Activated naive CD8-positive, alpha-beta T cell treated with anti-CD3 and anti-CD28 coated beads for 36 hours (primary cell): ENCODE measurements at places on chromosomes 6 and 20. TPM values are rescaled to one million over a fixed set of nuclear protein-coding genes. Genes with fewer than 3 reads are reported as not detected.

GRCh38 chr6:154822947-154823558 lies 89.8 kb downstream of the SCAF8 start:
- no peak overlapping the region for H3K4me3 ChIP-seq
- DNase-seq: no peak
- peaks cover 26% of the 10 kb centered on the region for H3K36me3 ChIP-seq
- no peak overlapping the region for H3K27ac ChIP-seq
- no peaks in the 10 kb centered on the region for H3K27me3 ChIP-seq

DNA sequence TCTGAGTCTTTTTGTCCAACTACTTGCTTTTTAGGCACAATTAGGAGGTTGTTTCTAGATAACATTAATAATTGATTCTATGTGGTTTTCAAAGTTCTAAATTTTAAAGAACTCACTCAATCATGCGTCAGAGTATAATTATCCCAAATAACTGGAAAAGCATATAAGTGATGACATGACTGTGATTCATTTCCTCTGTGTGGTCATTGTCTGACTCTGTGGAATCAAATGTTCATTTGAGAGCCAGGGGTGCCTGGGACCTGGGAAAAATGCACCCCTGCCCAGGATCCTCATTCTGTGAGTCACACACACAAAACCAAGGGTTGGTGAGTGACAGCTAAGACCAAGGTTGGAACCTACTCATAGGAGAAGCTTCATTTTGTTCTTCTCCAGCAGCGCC lies 127.1 kb upstream of the MLIP start:
- no peak for DNase-seq
- no peak overlapping the region for H3K4me3 ChIP-seq
- H3K36me3 ChIP-seq: no peaks in the 10 kb centered on the region
- no peak overlapping the region for H3K27ac ChIP-seq

- no peak for DNase-seq
- H3K36me3 ChIP-seq: no peaks in the 10 kb centered on the region
- no peak overlapping the region for H3K4me3 ChIP-seq
- H3K27me3 ChIP-seq: no peaks in the 10 kb centered on the region
- H3K4me1 ChIP-seq: no peaks in the 10 kb centered on the region
- H3K27ac ChIP-seq: no peak overlapping the region
Observed at GRCh38 chr20:23270382-23270911, 80.1 kb upstream of the NXT1 start.

DNA sequence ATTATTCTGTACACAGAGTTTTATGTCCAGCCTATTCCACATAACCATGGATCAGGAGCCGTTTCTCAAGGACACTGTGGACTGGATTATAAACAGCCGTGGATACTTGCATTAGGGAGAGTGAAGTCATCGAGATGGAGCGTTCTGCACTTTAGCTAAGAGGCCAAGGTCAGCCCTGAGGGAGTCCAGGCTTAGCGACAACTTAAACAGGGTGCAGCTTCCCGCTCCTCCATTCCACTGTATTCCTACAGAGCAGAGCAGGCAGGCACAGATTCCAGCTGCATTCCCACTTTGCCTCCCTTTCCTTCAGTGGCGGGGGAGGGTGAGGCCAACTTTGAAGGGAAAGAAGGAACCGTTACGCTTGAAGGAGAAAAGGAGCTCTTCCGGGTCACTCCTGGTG lies 59.5 kb downstream of the RAMACL start:
- no peaks in the 10 kb centered on the region for H3K4me1 ChIP-seq
- H3K36me3 ChIP-seq: peaks cover 4% of the 10 kb centered on the region
- no peak overlapping the region for H3K27ac ChIP-seq
- no peak for DNase-seq
- no peaks in the 10 kb centered on the region for H3K27me3 ChIP-seq
- no peak overlapping the region for H3K4me3 ChIP-seq

DNA sequence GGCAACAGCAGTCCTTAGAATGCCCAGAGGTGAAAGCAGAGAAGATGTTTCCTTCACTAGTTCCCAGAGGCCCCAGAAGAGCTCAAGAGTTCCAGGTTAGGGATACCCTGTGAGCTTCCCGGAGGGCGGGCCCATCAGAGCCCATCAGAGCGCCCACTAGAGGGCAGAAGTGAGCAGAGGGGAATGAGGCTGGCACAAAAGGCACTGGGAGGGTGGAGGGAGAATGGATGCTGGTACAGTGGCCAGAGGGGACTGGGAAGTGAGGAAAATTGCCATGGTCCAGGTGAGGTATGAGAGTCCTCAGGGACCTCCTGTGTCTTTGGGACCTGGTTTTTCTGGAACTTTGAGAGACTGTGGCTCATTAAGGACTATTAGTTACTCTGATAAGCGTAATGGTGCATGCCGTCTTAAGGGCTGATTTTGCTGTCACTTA lies 57.3 kb downstream of the LINC00237 start:
- H3K36me3 ChIP-seq: no peaks in the 10 kb centered on the region
- H3K4me3 ChIP-seq: no peak overlapping the region

DNA sequence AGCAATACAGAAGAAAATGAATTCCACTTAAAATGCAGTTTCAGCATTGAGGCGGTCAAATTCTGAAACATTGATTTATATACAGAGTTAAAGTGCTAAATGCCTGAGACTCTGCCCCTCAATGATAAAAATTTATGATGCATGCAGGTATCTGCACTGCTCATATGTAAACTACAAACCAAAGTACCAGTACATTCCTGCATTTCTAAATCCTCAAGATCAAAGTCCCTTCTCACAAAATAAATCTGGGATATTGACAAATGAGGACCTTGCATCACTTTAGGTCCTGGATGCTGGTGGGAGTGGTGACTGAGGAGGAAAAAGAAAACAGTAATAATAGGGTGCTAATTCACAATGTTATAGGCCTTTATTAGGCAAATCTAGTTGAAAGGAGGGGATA lies 101.9 kb downstream of the FIG4 start:
- no peak overlapping the region for H3K27ac ChIP-seq
- peaks cover 12% of the 10 kb centered on the region for H3K36me3 ChIP-seq
- H3K27me3 ChIP-seq: no peaks in the 10 kb centered on the region
- DNase-seq: no peak
- H3K4me1 ChIP-seq: peaks cover 6% of the 10 kb centered on the region

GRCh38 chr20:17878912-17879602 lies 89.5 kb downstream of the SNX5 start:
- no peak overlapping the region for H3K4me3 ChIP-seq
- H3K27ac ChIP-seq: peak overlapping the region; percentile 76
- peak; percentile 40 for DNase-seq
- no peaks in the 10 kb centered on the region for H3K36me3 ChIP-seq
- peaks cover 14% of the 10 kb centered on the region for H3K4me1 ChIP-seq
- peaks cover 11% of the 10 kb centered on the region for H3K27me3 ChIP-seq

- H3K36me3 ChIP-seq: no peaks in the 10 kb centered on the region
- H3K27me3 ChIP-seq: no peaks in the 10 kb centered on the region
- DNase-seq: no peak
- no peak overlapping the region for H3K27ac ChIP-seq
- no peaks in the 10 kb centered on the region for H3K4me1 ChIP-seq
Observed at GRCh38 chr6:22294301-22294700, 2.5 kb downstream of the PRL start.

DNA sequence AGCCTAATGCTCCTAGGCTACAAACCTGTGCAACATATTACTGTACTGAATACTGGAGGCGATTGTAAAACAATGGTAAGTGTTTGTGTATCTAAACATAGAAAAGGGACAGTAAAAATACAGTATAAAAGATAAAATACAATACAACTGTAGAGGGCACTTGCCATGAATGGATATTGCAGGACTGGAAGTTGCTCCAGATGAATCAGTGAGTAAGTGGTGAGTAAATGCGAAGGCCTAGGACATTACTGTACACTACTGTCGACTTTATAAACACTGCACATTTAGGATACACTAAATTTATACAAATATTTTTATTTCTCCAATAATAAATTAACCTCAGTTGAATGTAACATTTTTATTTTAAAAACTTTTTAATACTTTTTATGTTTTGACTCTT lies 485.0 kb downstream of the MMUT start:
- H3K27ac ChIP-seq: no peak overlapping the region
- no peaks in the 10 kb centered on the region for H3K36me3 ChIP-seq
- no peaks in the 10 kb centered on the region for H3K27me3 ChIP-seq
- no peak for DNase-seq
- no peaks in the 10 kb centered on the region for H3K4me1 ChIP-seq
- H3K4me3 ChIP-seq: no peak overlapping the region

DNA sequence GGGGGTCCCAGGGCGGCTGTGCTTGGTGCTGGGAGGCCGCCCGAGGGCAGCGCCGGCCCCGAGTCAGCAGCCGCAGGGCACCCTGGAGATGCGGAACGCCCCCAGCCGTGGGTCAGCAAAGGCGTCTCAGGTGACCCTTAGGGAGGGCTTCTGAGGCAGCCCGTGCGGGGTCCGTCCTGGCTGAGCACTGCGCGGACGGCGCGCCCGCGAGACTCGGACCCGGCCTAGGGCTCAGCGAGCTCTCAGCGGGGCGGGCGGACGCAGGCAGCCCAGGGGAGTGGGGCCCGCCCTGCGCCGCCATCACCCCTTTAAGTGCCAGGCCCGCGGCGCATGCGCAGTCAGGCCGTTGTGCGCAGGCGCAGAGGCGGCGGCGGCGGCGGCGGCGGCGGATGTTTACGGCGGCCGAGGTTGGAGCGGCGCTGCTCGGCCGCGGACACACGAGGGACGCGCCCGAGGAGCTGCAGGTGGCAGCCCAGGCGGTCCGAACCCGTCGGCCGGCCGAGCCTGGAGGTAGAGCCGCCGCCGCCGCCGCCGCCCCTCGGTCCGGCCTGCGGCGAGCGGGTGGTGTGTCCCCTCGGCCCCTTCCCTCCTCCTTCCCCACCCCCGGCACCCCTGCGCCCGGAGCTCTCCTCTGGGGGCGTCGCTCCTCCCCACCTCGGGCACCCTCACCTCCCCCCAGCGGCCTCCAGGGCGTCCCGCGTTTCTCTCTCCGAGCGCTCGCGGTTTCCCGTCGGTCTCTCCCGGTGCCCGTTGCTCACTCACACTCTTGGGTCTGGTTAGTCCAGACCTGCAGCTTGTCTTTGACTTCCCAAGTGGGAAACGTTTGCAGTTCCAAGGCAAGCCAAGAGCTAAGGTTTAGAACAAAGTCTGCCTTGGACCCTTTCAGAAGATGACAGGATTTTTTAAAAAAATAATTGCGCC lies at the start of gene PCMTD2:
TSS of gene PCMTD2 (plus strand) at position 388 of the 921 bp plus-strand sequence. CDS start 4,218 bp downstream, outside the sequence.
- DNase-seq: peak; percentile 92
- no peaks in the 10 kb centered on the region for H3K27me3 ChIP-seq
- peak within 1 kb of the TSS; percentile 83 for H3K4me3 ChIP-seq
- no peaks in the 10 kb centered on the region for H3K36me3 ChIP-seq
- peaks cover 46% of the 10 kb centered on the region for H3K4me1 ChIP-seq

DNA sequence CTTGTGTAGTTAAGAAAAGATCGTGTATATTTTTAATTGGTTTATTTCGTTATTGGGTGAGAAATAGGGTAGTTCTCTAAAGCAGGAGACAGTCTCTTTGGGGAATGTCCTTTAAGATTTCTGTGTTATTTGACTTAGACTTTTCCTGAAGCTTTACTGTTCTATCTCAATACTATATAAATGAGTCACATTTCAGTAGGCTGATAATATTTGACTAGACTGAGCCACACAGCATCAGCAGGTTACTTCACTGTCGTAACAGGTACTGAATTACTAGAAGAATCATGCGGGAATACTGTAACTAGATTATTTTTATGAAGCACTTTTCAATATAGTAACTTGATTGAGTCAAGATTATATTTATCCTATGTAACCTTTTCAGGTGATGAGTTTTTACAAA lies 1.4 kb downstream of the SMAP1 start:
- peaks cover 50% of the 10 kb centered on the region for H3K4me1 ChIP-seq
- peak overlapping the region; percentile 90 for H3K4me3 ChIP-seq
- peaks cover 2% of the 10 kb centered on the region for H3K36me3 ChIP-seq

GRCh38 chr6:54681987-54682386 lies 164.6 kb upstream of the FAM83B start:
- no peaks in the 10 kb centered on the region for H3K36me3 ChIP-seq
- no peak for DNase-seq
- H3K27me3 ChIP-seq: no peaks in the 10 kb centered on the region

DNA sequence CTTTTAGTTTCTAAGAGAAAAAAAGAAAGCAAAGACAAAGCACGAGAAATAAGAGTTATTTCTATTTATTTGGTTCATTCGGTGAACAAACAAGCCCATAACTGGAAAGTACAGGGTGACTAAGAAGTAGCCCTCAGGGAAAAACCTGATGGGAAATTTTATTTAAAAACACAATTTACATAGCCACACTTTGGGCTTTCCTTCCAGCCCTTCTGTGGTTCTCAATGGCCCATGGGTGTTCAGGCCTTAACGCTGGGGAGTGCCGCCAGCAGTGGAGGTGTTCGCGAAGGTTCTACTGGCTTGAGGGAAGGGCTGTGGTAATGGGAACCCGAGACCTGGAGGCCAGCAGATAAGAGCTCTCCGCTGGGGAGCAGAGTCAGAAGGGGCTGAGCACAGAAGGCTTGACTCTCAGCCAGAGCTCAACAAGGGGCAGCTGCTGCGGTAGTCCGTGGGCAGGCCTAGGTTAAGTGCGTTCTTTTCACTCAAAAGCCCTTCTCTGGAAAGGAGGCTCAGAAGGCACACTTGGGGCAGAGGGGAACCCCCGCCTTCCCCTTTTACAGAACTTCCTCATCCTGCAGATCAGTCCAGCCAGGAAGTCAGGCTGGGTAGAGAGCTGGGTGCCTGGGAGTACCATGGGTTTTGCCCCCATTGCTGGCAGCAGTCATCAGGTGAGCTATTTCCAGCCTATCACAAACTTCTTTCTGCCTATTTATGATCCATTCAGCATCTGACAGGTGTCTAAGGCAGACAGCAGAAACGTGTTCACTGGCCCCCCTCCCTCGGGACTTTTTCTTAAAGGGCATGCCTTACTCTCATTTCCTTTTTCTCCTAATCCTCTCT lies 8.8 kb upstream of the CD83 start:
- H3K27me3 ChIP-seq: peaks cover 10% of the 10 kb centered on the region
- peaks cover 8% of the 10 kb centered on the region for H3K36me3 ChIP-seq
- H3K27ac ChIP-seq: peak overlapping the region; percentile 86
- peak overlapping the region; percentile 68 for H3K4me3 ChIP-seq
- DNase-seq: peak; percentile 57

DNA sequence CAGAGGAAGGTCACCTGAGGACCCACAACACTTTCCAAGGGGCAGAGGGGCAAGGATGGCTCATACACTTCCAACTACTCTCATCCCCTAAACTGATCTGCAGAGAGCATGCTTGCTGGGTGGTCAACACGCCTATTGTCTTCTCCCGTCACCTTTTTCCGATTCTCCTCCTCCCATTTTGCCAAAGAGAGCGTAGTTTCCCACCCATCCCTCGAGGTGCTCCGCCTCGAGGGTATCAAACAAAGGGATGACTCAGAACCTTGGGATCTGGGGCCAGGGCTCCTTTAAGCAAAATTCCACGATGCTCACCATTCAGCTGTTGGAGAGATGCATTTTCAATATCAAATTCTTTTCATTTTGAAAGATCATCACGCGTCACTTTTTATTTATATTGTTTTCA lies 507.5 kb upstream of the SULF2 start:
- no peak overlapping the region for H3K4me3 ChIP-seq
- H3K27me3 ChIP-seq: peaks cover 17% of the 10 kb centered on the region
- H3K4me1 ChIP-seq: no peaks in the 10 kb centered on the region
- DNase-seq: no peak
- no peak overlapping the region for H3K27ac ChIP-seq
- H3K36me3 ChIP-seq: no peaks in the 10 kb centered on the region

Gene EDN1
- total RNA-seq: not detected

Gene FABP7
- not detected for total RNA-seq

Gene ADTRP
- 29.1 TPM for total RNA-seq

Gene SRSF6
- 224 TPM for total RNA-seq

Gene TRIM10
- total RNA-seq: not detected

Gene MAP1LC3A
- 0.95 TPM for total RNA-seq

Gene SLC13A3
- not detected for total RNA-seq

Gene SOX12
- total RNA-seq: 13.1 TPM

Gene PTCRA
- not detected for total RNA-seq

Gene OXT
- not detected for total RNA-seq

Gene CRIP3
- 1.4 TPM for total RNA-seq

Gene MUC22
- not detected for total RNA-seq

Gene ADGRF1
- total RNA-seq: not detected
